ENCODE measurements at places on chromosomes 5 and 9.

DNA sequence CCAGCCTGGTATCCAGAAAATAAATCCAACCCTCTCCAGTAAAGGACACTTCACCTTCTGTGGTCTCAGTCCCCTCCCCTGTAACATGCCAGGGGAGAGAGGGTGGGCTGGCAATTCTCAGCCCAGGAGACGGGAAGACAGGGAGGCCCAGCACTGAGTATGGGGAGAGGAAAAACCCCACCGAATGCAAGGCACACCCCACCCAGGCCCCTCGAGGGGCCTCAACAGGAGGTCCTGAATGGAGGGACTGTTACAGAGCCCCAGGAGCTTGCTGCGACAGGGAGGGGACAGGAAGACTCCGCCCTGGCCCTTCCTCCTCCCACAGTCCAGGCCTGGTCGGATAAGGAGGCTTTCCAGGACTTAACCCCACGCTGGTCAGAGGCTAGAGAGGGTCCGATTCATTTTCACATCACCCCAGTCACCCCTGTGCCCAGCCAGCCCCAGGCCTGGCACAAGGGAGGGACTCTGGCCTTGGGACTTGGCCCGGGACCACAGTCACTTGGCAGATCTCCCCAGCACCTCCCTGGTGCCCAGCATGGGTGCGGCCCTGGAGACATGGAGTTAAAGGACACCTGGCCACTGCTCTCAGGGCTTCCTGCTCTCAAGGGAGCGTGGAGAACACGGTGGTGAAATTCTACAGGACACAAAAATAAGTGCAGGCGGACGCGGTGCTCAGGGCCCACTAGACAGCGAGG is 44.9 kb upstream of the STXBP1 start:
- ATAC-seq = no peak

DNA sequence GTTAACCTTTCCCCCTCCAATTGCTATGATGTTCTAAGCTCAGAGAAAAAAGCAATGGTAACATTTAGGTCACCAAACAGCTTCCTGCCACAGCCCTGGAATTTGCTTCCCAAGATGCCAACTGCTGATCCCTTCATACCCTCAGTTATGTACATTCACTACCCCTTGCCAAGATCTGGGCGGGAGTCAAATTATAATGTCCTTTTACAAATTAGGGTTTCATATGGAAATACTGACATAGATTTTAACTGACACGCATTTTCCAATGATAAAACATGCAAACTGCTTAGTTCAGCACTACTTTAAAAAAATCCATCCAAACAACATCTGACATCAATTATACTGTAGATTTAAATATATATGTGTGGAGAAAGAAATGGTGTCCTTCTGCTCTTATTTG is 5.0 kb downstream of the LOX start:
- no peak for ATAC-seq

DNA sequence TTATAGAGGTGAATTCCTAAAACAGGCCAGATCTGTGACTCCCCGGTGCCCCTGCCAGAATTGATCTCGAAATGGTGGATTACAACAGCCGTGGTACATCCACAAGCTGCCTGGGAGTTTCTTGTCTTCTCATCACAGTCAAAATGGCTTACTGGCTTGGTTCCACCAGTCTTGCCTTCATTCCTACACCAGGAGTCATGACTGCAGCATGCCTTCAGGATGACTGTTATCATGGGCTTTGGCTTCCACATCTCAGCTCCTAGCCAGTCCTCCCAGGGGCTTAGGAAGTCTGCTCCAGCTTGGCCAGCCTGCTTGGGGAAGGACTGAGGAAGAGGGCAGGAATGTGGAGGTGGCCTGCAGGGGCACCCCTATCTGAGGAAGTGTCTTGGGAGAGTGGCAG is 132.9 kb upstream of the NR3C1 start:
- ATAC-seq = no peak

DNA sequence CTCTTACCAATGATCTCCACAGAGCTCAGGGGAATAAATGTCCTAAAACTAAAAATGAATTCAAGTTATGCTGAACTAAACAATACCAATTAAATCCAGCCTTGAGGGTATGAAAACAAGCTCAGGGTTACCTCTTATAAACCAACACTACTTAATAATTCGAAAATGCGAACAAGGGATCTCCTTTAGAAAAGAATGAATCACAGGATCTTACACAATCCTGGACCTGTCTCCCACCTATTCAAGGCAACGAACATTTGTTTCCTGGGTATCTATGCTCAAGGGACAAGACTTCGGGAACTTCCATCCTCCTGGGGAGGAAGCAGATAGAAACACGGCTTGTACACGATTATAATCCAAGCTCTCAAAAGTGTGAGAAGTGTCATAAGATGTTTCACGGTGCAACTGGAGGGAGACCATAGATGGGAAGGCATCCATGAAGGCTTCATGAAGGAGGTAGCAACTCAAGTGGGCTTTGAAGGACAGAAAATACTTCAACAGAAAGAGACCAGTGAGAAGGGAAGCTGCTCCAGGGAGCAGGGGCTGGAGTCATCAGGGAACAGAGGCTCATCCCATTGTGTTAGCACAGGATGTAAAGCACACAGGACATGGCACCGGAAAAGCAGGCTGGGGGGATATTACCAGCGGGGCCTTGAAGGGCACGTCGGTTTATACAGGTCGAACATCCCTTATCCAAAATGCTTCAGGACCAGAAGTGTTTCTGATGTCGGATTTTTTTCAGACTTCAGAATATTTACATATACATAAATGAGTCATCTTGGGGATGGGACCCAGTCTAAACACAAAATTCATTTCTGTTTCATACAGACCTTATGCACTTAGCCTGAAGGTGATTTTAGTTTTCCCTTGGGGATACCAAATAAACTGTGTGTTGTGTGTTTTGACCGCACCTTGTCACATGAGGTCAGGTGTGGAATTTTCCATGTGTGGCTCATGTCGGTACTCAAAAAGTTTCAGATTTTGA is 87.4 kb downstream of the TLE1 start:
- ATAC-seq = peak; percentile 93

- ATAC-seq = no peak
Measured at GRCh38 chr5:119177226-119177625, 106.3 kb downstream of the DMXL1 start.

DNA sequence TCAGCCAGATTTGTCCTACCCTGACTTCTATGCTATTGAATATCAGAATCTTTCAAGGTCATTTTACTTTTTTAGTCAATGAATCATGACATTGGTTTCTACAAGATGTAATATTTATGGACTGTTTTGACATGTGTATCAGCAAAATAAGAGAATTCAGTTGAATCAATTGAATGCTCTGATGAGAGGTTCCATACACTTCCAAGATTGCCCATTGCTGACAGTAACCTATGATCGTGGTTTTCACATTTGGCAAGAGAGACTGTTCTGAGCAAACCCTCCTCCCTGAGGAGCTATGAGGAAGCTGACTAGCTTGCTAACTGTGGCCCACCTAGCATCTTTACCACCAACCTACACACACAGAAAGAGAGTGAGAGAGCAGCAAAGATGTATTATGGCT is 56.7 kb upstream of the FST start:
- ATAC-seq = no peak

DNA sequence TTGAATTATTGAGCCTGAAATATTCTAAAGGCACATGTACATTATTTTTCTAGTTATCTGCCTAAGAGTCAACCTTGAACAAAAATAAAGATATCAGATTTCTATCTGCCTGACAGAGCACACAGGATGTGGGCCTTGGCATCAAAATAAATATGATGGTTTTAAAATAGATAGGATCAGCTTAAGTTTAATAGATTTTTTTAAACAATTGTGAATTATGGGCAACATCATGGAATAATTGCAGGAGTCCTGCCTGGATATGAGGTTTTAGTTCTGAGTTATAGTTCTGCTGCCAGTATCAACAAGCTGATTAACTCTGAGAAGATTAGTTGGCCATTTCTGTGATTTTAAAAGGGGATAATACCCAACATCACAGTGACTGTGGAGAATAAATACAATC is 107.0 kb upstream of the PCA3 start:
- ATAC-seq = no peak

GRCh38 chr5:166618526-166618925 is 1672.9 kb upstream of the WWC1 start:
- ATAC-seq = no peak

DNA sequence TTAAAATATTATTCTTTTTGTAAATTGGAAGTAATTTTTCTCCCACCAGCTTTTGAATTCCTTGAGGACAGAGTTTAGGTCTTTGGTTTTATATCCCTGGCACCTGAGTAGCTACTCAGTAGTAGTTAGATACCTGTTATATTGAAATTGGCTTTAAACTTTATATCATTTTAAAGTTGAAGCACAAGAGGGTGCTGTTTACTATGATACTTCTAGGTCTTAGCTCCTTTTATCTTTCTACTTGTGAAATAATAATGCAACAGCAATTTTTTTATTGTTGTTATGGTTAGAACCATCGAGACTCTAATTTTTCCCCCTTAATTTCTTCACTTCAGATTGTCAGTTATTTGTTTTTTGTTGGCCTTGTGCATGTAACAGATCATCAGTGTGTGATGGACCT is 46.3 kb downstream of the AP3S1 start:
- no peak for ATAC-seq

DNA sequence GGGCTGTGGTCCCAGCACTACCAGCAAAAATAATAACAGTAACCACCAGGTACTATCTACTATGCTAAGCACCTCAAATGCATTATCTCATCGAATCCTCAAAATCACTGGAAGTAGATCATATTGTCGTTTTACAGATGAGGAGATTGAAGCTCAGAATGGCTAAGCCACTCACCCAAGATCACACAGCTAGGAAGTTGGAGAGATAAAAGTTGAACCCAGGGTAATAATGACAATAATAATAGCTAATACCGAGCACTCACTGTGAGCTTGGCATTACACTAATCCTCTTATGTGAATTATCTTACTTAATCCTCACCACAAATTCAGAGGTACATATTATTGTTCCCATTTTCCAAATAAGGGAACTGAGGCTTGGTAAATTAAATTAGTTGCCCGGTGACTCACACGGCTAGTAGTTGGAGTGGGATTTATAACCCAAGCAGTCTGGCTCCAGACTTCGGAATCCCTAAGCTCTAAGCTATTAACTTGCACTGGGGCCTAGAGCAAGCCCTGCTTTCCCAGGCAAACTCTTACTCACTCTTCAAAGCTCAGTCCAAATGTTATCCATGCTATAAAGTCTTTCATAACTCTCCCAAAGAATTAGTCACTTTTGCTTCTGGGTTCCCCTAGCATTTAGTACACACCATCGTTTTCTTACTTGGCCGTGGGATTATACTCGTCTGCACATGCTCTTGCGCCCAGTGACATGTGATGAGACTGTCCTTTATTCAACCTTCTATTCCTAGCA is 3.8 kb downstream of the ARSI start:
- ATAC-seq = peak; percentile 7

DNA sequence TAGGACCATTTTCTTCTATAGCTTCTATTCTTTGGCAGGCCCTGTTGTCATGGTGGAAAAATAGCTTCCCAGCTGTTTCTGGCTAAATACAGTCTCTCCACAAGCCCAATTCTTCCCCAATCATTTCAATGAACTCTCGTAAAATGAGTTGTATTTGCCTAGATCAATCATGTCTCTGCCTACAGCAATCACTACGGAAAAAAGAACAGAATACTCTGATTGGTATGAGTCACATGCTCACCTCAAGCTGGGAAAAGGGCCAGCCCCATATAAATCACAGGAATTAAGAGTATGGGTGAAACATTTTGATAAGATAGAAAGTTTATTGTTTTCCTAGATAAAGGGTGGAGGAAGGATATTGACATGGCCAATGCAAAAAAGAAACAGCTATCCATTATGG is 711.4 kb downstream of the EFNA5 start:
- ATAC-seq = peak; percentile 84

DNA sequence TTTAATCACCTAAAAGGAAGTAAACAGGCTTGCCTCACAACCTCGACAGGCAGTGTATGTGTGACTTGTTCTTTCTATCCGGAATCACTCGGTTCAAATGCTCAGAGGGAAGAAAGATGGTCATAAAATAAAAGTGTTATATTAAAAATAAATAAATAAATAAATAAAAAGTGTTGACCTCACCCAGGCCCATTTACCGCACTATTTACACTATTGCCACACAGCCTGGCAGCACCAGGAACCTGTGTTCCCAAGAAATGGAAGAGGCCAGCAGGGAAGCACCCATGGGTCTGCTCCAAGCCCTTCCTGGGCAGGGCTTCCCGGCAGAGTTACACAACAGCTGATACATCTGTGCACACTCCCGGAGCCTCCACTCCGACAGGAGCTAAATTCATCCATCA is 127.9 kb downstream of the EFNA5 start:
- peak; percentile 45 for ATAC-seq

DNA sequence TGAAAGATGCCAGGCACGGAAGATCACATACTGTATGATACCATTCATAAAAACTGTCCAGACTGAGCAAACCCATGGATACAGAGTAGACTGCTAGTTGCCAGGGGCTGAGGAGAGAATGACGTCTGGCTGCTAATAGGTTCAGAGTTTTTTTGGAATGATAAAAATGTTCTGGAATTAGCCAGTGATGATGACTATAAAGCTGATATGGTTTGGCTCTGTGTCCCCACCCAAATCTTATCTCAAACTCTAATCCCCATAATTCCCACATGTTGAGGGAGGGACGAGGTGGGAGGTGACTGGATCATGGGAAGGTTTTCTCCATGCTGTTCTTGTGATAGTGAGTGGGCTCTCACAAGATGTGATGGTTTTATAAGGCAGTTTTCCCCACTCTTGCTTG is 37.4 kb downstream of the CAMSAP1 start:
- ATAC-seq = no peak

GRCh38 chr5:134662971-134663370 is 14.4 kb downstream of the SEC24A start:
- ATAC-seq = no peak

DNA sequence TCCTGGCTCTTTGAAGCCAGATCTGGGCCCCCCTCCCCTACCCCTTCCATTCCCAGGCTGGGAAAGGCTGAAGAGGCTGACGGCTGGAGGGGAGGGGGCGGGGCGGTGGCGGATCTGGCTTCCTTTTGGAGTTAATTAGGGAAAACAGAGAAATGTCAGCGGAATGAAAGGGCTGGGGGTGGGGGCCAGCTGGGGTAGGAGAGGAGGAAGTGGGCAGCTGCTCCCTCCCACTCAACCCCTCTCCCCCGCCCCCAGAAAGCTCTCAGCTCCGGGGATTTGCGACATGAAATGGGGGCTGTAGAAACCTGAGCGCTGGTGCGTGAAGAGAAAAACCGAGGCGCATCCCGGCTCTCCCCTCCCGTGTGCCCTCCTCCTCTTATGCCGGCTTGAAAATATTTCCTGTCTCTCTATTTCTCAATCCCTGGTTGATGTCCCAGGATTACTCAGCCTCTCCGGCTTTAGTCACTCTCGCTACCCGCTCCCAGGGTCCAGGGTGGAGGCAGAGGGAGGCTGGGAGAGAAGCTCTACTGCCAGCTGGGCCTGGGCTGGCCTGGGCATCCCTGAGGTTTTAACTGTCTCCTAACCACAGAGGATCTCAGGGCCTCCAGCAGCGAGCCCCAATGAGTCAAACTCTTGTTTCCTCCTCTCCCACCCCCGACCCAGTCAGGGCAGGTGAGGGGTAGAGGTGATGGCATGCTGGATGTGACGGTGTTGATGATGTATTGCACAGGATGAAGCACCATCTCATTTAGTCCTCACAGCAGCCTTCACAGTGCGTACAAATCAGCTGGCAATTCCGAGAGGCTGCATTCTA is 20.1 kb downstream of the PCDHGC5 start:
- peak; percentile 53 for ATAC-seq
